ENCODE measurements at places on chromosomes 5 and 9. TPM values are rescaled to one million over a fixed set of nuclear protein-coding genes. Genes with fewer than 3 reads are reported as not detected.
A peak's percentile ranks its signal among the peaks of the same experiment; 100 is the strongest.

- peaks cover 12% of the 10 kb centered on the region for H3K27me3 ChIP-seq
- H3K36me3 ChIP-seq, result no peaks in the 10 kb centered on the region
- DNase-seq, result no peak
- peaks cover 8% of the 10 kb centered on the region for H3K4me1 ChIP-seq
Measured at GRCh38 chr9:79574136-79574535, 2.4 kb downstream of the TLE4 start.

DNA sequence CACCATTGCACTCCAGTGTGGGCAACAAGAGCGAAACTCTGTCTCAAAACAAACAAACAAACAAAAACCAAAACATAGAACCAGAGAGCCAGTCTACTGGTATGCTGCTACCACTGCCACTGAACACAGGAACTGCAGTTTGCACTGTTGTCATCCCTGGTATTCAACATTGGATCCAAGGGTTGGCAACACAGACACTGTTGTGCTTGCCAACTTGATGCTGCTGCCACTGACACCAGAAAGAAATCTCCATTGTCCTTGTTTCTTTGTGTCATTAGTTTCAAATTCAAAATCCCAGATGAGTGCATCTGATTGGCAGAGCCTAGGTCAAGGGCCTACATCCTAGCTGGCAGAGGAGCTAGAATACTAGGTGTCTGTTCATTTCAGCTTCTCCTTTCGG lies 16.2 kb downstream of the HINT1 start:
- no peak overlapping the region for H3K4me3 ChIP-seq
- no peak for DNase-seq
- no peaks in the 10 kb centered on the region for H3K27me3 ChIP-seq
- no peaks in the 10 kb centered on the region for H3K4me1 ChIP-seq
- no peak overlapping the region for H3K27ac ChIP-seq

GRCh38 chr5:96649251-96649662 lies 12.9 kb upstream of the CAST start:
- H3K27ac ChIP-seq, result peak overlapping the region; percentile 83
- H3K36me3 ChIP-seq, result no peaks in the 10 kb centered on the region
- no peak for DNase-seq
- no peak overlapping the region for H3K4me3 ChIP-seq
- no peaks in the 10 kb centered on the region for H3K27me3 ChIP-seq
- peaks cover 22% of the 10 kb centered on the region for H3K4me1 ChIP-seq

Gene NEUROG1
- not detected for total RNA-seq

Gene ADAMTS13
- total RNA-seq, result 3.3 TPM

Gene FOXD4
- not detected for total RNA-seq

Gene GNA14
- 64.9 TPM for total RNA-seq

Data from transverse colon (tissue), 4 donors.